Hair follicular keratinocyte (primary cell): ENCODE measurements at places on chromosomes 12 and 14. TPM values are rescaled to one million over a fixed set of nuclear protein-coding genes. Genes with fewer than 3 reads are reported as not detected.

The DERA gene
- 50.8 and 60.1 TPM in 2 replicates for total RNA-seq

The MYL2 gene
- not detected in 2 replicates for total RNA-seq

The ATP5F1B gene
- 475 and 702 TPM in 2 replicates for total RNA-seq

The ARMH4 gene
- total RNA-seq = 0.04 and 0.47 TPM in 2 replicates

The SLC17A8 gene
- not detected in 2 replicates for total RNA-seq

The GDF3 gene
- total RNA-seq = not detected in 2 replicates

The BATF gene
- total RNA-seq = not detected in 2 replicates

The RERG gene
- not detected in 2 replicates for total RNA-seq

The DBX2 gene
- total RNA-seq = not detected in 2 replicates

The SYNE3 gene
- total RNA-seq = 6.1 and 13.3 TPM in 2 replicates

The CLEC4C gene
- total RNA-seq = not detected in 2 replicates

The TMTC1 gene
- 6.1 and 16.9 TPM in 2 replicates for total RNA-seq

The AP1G2 gene
- total RNA-seq = 53.6 and 70.6 TPM in 2 replicates

The LRRC43 gene
- total RNA-seq = 0.30 and 0.62 TPM in 2 replicates

The GLI1 gene
- total RNA-seq = 0.57 and 3.4 TPM in 2 replicates

The GARIN6 gene
- total RNA-seq = not detected in 2 replicates

The NRIP2 gene
- not detected in 2 replicates for total RNA-seq

The SNAPC1 gene
- total RNA-seq = 8.2 and 8.4 TPM in 2 replicates

The TOGARAM1 gene
- total RNA-seq = 2.9 and 4.1 TPM in 2 replicates

The PROX2 gene
- not detected in 2 replicates for total RNA-seq

The SLC7A8 gene
- 53.1 and 61.2 TPM in 2 replicates for total RNA-seq

The ADAM20 gene
- under 0.01 and 0.04 TPM in 2 replicates for total RNA-seq

The PAPOLA gene
- 55.8 and 65.9 TPM in 2 replicates for total RNA-seq

The LAG3 gene
- total RNA-seq = 0.08 TPM in 1 of 2 replicates, not detected in the other
